Suppressor macrophage (primary cell): ENCODE measurements at places on chromosomes 5 and 9.

DNA sequence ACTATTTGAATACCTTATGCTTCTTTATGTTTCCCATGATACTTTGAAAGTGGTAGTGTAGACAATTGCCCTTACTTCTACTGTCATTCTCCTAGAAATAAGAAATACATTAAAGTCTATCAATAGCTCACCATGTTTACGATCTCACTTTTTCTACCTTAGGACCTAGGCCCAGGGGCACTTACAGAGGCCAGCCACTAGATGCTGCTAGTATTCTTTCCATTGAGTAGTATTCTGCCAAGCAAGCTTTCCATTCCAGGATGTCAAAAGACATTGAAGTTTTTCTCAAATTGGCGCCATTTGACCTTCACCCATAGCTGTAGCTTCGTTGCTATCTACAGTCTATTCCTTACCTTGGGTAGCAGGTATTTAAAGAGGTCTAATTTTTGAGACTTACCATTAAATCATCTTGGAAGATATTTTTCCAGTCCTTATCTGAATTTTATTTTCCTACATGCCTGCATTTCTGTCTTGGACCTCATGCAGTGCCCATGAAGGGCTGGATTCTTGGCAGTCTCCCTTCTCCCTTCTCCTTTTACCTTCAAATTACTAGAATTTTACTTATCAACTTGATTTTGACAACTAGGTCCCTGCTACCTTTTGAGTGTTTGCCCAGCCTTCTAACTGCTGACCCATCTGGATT, 246.0 kb upstream of the NUDT12 start:
- no peak for DNase-seq

DNA sequence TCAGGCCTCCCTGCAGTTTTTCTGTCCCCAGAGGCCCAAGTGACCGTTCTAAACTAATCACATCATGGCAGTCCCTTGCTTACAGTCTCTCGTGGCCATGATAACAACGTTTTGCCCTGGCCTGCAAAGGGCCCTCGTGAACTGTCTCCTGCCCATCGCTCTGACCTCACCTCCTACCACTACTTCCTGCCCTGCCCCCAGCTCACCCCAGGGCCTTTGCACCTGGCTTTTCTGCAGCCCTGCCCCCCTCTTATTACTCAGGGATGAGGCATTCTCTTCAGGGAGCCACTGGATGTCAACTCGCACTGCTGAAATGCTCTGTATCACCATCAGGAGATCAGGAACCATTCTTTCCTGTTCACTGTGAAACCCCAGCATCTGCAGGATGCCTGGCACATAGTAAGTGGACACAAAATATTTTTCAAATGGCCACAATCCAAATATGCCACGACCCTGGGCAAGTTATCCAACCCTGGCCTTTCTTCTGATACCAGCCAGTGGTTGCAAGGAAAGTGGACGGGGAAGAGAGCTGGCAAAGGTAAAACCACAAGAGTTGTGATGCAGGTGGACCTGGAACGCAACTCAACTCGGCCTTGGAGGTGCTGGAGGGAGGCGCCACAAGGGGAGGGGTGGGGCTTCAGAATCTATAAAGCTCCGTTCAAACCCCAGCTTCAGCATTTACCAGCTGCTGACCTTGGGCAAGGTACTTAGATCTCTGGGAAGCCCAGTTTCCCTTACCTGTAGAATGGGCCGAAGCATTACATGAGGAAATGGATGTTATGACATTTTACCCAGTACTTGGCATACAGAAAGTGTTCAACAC, 1.7 kb downstream of the SNCB start:
- DNase-seq: no peak

GRCh38 chr5:150762211-150762610, 3.4 kb upstream of the DCTN4 start:
- DNase-seq: peak; percentile 88

GRCh38 chr9:90444609-90445204, 197.9 kb downstream of the DIRAS2 start:
- no peak for DNase-seq

GRCh38 chr5:174454464-174454863, 269.9 kb upstream of the MSX2 start:
- DNase-seq: no peak

DNA sequence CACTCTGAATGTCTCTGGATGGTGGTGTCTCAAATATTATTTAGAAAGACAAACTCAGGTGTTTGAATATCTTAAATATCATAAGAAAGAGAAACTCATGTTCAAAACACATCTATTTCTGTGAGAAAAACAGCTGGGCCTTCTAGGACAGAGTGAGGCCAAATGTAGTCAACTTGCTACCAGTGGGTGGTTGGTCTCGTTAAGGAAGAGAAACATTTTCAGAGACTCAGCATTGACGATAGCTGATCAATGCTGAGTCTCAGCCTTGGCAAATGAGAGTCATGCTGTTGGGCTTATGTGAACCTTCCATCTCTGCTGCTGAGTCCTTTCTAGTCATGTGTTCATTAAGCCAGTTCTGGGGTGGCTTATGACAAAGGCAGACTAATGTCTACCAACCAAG, 418.0 kb downstream of the CETN3 start:
- no peak for DNase-seq

- DNase-seq: no peak
Measured at GRCh38 chr9:4491626-4491975, 1.3 kb downstream of the SLC1A1 start.

DNA sequence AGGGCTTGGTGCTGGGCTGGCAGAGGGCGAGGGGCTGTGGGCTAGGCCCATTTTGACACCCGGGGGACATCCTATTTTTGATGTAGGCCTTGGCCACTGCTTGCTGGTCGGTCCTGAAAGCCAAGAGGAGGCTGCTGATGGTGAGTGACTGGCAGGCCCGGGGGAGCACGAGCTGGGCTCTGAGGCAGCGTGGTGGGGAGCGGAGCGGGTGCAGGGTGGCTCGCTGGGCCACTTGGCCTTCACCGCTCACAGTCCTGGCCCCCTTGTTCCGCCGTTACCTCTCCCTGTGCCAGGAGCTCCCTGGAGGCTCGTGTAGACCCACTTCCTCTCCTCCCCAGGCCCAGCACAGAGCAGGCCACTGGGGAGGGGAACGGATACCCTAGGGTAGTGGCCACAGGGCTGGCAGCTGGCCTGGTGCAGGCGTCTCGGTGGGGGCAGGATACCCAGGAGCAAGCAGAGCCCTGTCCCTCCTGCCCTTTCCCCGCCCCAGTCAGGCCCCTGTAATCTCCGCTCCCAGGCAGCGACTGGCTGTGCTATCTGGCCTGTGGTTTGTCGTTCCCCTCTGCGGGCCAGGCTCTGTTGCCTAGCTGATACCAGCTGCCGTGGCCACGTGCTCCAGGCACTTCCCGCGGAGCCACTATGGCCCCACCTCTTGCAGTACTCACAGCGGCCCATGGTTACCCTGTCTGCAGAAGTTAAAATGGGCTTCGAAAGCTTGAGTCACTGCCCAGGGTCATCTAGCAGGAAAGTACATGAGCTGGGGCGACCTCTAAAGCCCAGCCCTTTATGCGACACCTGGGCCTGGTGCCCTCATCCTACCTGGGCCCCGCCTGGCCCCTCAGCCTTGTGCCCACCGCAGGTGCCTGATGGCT, 11.7 kb upstream of the DOLPP1 start:
- peak; percentile 92 for DNase-seq

DNA sequence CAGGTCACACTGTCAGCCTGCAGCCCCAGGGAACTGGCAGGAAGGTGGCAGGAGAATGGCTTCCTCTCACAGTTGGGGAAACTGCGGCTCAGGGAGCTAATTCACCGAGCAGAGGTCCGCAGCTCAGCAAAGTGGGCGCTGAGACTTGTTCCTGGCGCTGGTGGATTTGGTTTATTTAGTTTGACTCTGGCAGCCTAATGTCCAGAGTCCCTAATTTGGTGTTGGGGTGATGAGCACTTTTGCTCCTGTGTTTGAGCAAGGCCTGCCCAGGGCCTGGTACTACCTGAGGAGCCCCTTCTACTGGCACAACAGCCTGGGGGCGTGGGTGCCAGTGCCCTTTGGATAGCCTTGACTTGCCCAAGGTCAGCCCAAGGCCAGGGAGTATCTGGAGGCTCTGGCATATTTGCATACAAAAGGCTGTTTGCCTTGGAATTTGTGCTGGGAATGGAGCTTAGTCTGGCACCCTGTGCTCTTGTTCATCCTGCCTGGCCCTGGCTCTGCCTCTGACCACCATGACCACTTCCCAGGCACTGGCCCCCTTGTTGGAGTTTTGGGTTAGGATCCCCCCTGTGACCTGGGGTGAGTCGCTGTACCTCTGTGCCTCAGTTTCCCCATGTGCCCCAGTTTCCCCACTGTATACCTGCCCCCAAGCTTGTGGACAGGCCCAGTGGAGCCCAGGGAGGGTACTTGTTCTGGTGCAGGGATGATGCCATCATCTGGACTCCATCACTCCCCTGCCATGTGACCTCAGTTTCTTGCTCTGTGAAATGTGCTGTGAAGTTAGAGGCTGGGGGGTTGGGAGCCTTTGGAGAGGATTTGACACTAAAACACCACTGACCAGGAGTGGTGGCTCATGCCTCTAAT, 1.4 kb downstream of the SUSD3 start:
- DNase-seq: no peak

DNA sequence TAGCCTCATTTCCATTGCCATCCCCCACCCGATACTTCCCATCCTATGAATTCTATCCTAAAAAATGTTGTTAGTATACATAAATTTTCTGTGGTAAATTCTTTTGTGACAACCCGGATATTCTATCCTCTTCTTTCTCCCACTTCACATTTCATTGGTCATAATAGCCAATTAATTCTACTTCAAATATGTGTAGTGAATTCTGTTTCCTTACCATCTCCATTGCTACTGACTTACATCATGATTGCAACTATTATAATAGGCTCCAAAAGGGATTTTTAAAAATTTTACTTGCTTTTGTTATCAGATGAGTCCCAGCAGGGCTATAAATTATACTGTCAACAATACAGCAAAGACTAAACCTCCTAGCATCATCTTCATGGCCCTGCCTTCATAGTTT, 1326.8 kb downstream of the PTPRD start:
- no peak for DNase-seq

- no peak for DNase-seq
Measured at GRCh38 chr9:7192266-7192665, 434.5 kb downstream of the KDM4C start.

DNA sequence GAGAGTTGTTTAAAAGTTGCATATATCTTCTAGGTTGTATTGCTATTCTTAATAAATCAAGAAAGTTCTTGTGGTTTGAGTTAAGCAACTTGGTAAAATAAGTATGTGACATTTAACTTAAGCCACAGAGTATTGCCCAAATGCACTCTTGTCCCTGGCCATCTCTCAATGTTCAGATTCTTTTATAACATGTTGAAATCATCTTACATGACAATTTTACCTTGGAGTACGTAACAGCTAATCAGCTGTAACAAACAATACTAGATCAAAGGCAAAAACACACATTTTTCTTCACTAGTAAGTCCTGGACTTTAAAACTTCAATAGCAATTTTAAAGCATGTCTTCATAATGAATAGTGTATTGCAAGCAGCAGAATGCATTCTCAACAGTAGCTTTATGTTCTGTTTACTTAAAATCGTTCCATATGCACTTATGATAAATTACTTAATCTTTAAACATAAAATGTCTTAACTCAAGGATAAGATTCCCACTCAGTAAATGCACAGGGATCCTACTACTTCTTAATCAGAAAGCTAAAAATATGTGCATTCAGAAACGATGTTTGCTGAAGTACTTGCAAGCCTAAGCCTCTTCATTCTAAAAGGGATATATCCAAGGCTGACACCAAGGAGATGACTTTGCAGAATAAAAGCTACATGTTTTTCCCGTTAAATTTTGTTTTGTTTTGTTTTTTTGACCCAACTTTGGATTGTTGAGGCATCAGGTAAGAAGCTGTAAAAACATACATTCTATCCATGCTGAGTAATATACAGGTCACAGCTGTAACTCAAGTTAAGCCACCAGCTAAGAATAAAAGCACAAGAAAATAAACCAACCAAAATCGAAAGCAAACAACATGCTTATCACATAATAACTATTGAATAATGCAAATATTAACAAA, 86.1 kb upstream of the NFIB start:
- no peak for DNase-seq

GRCh38 chr5:172910828-172911627, 48.2 kb upstream of the RPL26L1 start:
- DNase-seq: peak; percentile 87

DNA sequence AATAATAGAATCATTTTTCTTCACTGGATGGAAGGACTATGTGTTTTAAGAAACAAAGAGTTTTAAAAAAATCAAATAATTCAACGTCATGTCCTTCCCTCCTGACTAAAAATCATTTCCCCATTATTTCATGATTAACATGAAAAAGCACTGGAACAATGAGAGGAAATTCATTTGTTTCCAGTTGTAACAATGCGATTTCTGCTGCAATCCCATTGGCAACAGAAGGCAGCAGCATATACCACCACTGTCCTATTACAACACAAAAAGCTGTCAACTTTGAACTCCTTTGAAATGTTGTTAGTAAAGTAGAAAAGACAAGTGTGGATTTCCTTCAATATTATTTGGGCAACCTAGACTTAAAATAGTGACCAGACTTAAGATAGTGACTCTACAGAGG, 3.1 kb downstream of the C5orf63 start:
- no peak for DNase-seq

DNA sequence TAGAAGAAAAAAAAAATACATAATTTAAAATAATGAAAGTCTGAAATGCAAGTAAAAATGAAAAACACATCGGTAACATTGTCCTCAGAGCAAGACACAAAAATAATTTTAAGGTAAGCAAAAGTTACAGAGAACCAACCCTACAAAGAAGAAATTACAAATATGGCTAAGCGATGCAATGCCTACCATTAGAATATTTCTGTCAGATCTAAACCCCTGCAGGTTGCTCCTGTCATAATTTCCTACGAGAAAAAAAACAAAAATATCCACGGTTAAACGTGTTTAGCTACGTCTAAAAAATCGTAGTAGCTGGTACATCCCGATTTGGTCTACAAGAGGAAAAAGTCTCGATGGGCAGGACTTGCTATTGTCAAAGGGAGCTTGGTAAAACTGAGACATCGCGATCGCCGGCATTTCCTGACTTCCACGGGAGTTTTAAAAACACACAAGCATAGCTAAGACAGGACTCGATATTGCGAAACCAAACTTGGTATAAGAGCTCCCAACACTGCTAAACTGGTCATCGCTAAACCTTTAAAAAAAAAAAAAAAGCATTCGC, 1.1 kb upstream of the ANXA2R start:
- DNase-seq: peak; percentile 68

DNA sequence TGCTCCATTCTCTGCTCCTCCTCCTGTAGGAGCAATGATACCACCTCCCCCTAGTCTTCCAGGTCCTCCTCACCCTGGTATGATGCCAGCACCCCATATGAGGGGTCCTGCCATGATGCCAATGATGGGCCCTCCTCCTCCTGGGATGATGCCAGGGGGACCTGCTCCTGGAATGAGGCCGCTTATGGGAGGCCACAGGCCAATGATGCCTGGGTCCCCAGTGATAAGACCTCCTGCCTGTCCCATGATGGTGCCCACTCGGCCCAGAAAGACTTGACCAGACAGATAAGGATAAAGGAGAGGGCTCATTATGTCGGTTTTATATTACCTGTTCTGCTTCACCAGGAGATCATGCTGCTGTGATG, 26.2 kb upstream of the IQGAP2 start:
- no peak for DNase-seq

DNA sequence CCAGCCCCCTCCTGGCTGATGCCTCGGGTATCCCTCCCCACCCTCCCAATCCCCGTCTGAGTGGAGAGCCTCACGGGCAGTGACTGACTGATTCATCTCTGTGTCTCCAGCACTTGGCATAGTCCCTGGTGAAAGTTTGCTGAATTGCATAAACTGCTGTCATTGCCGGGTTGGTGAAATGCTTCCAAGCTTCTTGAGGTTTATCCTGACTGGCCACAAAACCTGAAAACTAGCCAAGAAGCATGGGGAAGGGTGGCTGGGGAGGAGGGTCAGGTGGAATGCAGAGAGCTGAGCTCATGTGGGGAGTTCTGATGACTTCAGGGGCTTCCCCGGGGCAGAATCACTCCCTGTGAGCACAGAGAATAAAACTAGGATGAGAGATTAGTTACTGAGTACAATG, 56.9 kb upstream of the GGTA1 start:
- peak; percentile 73 for DNase-seq
